ENCODE measurements at places on chromosomes 3 and 15.
A peak's percentile ranks its signal among the peaks of the same experiment; 100 is the strongest.

DNA sequence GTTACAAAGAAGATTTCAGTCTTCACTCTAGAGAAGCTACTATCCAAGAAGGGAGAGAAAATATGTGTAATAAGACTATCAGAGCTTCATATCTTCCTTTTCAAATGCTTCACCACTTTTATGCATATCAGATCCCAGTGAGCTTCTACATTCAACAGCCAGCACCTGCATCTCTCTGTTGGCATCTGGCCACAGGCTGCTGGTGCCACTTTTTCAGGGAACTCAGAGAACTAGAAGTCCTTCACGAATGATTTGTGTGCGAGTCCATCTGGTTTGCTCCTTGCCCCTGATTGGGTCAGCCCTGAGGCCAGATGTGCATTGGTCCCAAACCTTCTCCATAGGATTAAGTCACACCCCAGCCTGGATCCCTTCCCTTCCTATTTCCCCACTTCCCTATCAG is 22.1 kb downstream of the SNTN start:
- DNase-seq, result no peak

DNA sequence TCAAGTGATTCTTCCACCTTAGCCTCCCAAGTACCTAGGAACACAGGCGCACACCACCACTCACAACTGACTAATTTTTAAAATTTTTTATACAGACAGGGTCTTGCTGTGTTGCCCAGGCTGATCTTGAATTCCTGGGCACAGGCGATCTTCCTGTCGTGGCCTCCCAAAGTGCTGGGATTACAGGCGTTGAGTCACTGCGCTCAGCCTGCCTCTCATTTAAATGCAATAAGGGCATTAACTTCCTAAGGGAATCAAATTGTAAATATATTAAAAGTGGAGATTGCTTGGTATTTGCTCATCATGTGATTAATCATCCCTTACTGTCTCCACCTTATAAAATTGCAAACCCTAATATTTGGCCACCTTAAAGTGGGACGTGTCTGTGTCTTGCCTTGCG is 65.2 kb downstream of the PGPEP1L start:
- no peak for DNase-seq

DNA sequence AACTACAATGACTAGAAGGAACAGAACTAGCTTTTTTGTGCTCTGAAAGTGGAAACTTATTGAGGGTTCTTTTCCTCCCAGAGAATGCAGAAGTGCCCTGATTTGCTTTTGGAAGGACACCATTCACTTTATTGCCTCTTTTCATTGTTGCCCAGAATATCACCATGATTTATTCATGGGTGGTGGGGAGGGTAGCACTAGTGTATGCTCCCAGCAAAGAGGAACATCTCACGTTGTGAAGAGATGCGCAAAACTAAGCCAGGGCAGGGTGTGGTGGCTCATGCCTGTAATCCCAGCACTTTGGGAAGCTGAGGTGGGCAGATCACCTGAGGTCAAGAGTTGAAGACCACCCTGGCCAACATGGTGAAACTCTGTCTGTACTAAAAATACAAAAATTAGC is 31.4 kb downstream of the FLNB start:
- DNase-seq, result peak; percentile 12

GRCh38 chr3:106092792-106093191 is 224.0 kb upstream of the CBLB start:
- no peak for DNase-seq

DNA sequence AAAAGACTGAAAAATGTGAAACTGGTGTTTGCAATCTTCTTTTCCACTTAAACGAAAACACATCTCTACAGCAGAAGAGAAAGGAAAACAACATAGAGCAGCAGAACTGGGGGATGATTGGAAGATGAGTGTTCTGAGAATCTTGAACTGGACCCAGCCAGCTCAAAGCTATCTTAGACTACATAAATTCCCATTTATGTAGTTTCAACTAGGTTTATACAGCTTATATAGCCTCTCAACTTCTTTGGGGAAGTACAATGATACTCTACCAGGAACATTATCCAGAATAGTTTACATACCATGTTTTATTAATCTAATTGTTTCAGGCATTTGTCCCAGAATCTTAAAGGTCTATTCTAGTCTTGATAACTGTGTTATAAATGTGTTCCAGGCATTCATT is 658.2 kb upstream of the LMCD1 start:
- no peak for DNase-seq

GRCh38 chr3:24164967-24165602 is 220.0 kb downstream of the NR1D2 start:
- DNase-seq, result no peak

GRCh38 chr15:70023064-70023768 is 74.5 kb downstream of the TLE3 start:
- peak; percentile 96 for DNase-seq

GRCh38 chr3:60391292-60391691 is 860.0 kb downstream of the FHIT start:
- DNase-seq, result no peak

All from MV-4-11 (cell line).